Heart left ventricle (tissue), 16 donors: ENCODE measurements at places on chromosomes 3 and 15. TPM values are rescaled to one million over a fixed set of nuclear protein-coding genes. Genes with fewer than 3 reads are reported as not detected.

P2RY12 gene
- 1.4 TPM for total RNA-seq

THPO gene
- not detected for total RNA-seq

GOLGA8S gene
- 0.72 TPM for total RNA-seq

SLC24A5 gene
- total RNA-seq: not detected

EAF2 gene
- 6.3 TPM for total RNA-seq

FEZF2 gene
- not detected for total RNA-seq

GOLGA6D gene
- not detected for total RNA-seq

SSUH2 gene
- 0.83 TPM for total RNA-seq

SUSD5 gene
- total RNA-seq: 1.7 TPM

ROPN1 gene
- not detected for total RNA-seq

RETNLB gene
- not detected for total RNA-seq

GUCA1C gene
- total RNA-seq: 20.7 TPM
